MG63 (cell line): ENCODE measurements at places on chromosomes 5 and 9. TPM values are rescaled to one million over a fixed set of nuclear protein-coding genes. Genes with fewer than 3 reads are reported as not detected.

Gene BAAT
- total RNA-seq, result 0.13 TPM in 1 of 2 replicates, not detected in the other

Gene BASP1
- 543 and 644 TPM in 2 replicates for total RNA-seq

Gene ZFP2
- total RNA-seq, result 0.03 and 24.9 TPM in 2 replicates

Gene SLC36A2
- not detected in 2 replicates for total RNA-seq

Gene MPDZ
- total RNA-seq, result 71.9 and 74.1 TPM in 2 replicates

Gene PCDHGC5
- total RNA-seq, result 0.46 TPM in 1 of 2 replicates, not detected in the other

Gene PRRT1B
- not detected in 2 replicates for total RNA-seq

Gene AHRR
- 20.6 and 24.5 TPM in 2 replicates for total RNA-seq

Gene ZNF883
- total RNA-seq, result 0.13 TPM in 1 of 2 replicates, not detected in the other

Gene CTXN3
- not detected in 2 replicates for total RNA-seq

Gene SPATA6L
- not detected in 2 replicates for total RNA-seq

Gene MEIKIN
- total RNA-seq, result not detected in 2 replicates

Gene FGF1
- total RNA-seq, result 0.57 and 1.1 TPM in 2 replicates

Gene HRH2
- not detected in 2 replicates for total RNA-seq

Gene PHF24
- not detected in 2 replicates for total RNA-seq

Gene TMC1
- not detected in 2 replicates for total RNA-seq

Gene PAIP1
- 175 and 176 TPM in 2 replicates for total RNA-seq
